Foreskin fibroblast (primary cell): ENCODE measurements at places on chromosomes 3 and 15.

DNA sequence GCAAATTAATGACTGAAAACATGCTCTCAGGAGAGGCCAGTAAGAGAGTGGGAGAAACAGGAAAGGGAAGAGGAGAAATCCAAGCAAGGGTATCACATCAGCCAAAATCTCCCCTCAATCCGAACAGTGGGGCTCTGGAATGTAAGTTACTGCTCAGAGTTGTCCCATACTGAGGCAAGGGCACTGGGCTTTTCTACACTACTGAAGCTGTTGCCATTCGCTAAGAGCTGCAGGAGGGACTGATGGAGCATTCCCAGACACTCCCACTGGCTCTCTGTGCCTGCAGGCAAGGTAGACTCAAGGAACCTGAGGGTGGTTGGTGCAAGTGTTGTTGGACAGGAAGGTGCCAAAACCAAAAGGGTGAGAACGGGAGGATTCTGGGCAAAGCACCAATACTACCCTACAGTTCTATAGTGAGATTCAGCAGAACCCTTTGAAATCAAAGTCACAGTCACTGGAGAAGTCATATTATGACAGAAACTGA, 46.1 kb downstream of the NEK10 start:
- no peak for DNase-seq

- no peak for DNase-seq
Observed at GRCh38 chr3:134229038-134229437, 21.6 kb downstream of the RYK start.

DNA sequence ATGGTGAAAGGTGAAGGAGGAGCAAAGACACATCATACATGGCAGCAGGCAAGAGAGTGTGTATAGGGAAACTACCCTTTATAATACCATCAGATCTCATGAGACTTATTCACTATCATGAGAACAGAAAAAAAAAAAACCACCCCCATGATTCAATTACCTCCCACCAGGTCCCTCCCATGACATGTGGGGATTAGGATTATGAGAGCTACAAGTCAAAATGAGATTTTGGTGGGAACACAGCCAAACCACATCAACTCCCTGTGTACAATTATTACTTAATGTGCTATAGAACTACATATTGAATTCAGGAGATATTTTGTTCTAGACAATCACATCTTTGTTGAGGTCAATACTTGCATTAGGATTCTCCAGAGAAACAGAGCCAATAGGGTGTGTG, 313.4 kb downstream of the CNTN6 start:
- DNase-seq: no peak

DNA sequence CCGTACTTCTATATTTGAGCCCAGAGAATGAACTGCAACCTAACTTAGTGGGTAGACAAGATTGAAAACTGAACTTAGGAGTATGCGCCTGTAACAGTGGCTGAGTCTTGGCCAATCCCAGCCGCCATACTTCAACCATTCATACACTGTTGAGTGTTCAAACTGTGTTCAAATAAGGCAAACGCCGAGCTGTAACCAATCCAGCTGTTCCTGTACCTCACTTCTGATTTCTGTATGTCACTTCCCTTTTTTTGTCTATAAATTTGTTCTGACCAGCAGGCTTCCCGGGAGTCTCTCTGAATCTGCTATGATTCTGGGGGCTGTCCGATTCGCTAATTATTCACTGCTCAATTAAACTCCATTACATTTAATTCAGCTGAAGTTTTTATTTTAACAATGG, 58.6 kb upstream of the TPM1 start:
- no peak for DNase-seq

- DNase-seq: no peak
Observed at GRCh38 chr3:156547637-156548036, 7.3 kb downstream of the SSR3 start.

GRCh38 chr3:78066287-78066686, 1026.4 kb downstream of the ROBO2 start:
- DNase-seq: no peak

DNA sequence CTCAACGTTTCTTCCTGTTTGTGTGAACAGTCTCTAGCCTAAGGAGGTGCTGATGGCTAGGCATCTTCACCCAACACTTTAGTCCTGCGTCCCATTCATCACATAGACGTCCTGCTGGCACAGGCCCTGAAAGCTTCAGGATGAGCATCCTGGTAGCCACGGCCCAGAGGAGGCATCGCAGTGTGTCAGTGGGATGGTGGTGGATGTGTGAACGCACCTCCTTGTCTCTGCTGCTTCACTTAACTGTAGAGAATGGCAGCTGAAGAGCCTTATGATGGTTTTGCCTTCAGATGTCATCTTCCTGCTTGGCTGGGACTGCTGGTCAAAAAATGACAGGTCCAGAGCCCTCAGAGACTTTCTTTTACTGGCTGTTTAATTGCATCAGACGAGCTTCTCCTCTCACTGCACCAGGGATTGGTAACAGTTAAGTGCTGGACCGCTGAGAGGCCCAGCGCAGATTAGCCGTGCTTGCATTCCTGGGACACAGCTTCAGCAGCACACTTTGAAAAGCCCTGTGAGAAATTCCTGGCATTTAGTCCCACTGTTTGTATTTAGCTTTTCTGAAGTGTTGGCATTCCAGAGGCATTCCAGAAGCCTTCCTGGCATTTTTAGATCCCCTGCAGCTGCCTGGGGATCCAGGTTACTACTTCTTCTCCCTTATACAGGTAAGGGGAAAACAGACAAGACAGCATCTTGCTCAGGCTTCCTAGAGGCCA, 132.4 kb upstream of the PLXNA1 start:
- peak; percentile 35 for DNase-seq

DNA sequence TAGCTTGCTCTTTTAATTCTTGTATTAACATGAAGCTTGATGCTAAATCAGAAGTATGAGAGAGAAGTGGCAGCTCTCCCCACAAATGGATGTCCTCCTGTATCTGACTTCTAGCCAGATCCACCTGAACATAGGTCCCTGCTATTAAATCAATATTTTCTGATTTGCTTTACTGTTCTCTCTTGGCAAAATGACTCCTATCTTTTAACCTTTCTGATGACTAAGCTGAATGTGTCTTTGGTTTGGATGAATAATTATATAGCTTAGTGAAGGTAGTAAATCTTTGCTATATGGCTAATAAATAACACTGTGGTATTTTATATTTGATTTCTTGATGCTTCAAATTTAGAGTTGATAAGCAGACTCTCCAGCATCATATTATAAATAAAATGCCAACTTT, 28.3 kb upstream of the ARL14 start:
- no peak for DNase-seq

GRCh38 chr15:59590027-59590426, 21.6 kb upstream of the GCNT3 start:
- DNase-seq: no peak

DNA sequence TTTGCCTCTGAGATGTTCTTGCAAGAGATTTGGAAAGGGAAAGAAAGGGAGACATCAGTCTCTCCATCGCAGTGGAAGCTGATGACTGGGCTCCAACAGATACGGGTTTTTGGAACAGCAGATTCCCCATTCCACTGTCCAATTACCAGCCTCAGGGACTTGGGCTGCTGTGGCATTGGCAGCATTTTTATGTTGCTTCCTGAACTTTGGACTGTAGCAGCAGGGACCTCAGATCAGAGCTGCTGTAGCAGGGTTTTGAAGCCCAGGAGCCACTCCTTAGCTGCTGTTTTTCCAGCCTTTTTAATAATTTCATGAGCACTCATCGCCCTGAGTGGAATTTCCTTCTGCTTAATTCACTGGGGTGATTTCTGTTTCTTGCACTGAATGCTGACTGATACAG, 135.7 kb upstream of the SLCO3A1 start:
- no peak for DNase-seq

GRCh38 chr3:183182073-183182472, 19.5 kb upstream of the LAMP3 start:
- DNase-seq: no peak

GRCh38 chr3:156093964-156094363, 26.4 kb upstream of the KCNAB1 start:
- DNase-seq: no peak

DNA sequence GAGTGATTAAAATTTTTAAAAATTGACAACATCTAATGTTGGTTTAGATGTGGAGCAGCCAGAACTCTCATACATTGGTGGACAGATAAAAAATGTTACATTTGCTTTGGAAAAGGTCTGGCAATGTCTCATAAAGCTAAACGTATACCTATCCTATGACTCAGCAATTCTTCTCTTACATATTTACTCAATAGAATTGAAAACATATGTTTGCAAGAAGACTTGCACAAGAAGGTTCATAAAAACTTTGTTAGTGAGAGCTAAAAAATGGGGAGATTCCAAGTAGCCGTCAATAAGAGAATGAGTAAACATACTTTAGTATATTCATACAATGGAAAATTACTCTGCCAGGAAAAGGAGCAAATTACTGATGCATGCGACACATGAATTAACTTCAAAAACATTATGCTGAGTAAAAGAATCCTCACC, 30.0 kb downstream of the MASP1 start:
- peak; percentile 84 for DNase-seq

DNA sequence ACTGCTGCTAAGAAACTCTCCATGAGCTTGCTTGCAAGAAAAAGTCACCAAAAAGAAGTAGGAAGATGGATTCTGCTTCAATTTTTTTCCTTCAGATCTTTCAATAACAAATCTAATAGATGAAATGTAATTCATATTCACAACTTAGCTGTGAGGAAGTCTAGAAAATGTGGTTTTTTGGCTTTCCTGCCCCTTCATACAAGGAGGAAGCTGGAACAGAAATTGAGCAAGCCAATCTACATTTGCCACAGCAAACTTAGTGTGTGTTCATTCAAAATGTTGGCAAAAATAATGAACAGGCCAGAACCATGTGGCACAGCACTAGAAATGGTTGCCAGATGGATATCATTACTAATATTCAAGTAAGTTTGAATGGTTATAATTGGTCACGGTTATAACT, 93.2 kb upstream of the NEDD4 start:
- peak; percentile 14 for DNase-seq

DNA sequence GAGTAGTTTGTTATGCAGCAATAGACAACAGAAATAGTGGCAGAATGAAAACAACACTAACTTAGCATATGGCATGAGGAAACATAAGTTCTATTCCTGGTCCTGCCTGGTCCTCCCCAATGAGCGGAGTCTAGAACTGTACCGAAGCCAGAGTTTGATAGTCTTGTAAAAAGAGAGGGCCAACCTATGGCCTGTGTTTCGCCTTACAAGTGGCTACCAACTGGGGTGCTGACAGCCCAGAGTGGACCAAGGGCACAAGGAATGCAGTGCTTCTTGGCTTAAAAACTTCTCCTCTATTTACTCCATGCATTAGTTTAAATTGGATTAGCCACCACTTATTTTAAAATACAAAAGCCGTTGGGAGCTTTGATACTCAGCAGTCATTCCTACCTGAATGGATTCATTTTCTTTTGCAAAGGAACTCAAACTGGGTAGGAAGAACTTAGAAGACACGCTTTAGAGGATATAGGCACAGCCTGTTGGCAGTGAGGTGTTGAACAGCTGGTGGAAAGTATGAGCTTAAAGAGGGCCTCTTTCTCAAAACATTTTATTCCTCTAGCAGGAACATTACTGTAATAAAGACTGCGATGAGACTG, 302.9 kb downstream of the PLCL2 start:
- no peak for DNase-seq

DNA sequence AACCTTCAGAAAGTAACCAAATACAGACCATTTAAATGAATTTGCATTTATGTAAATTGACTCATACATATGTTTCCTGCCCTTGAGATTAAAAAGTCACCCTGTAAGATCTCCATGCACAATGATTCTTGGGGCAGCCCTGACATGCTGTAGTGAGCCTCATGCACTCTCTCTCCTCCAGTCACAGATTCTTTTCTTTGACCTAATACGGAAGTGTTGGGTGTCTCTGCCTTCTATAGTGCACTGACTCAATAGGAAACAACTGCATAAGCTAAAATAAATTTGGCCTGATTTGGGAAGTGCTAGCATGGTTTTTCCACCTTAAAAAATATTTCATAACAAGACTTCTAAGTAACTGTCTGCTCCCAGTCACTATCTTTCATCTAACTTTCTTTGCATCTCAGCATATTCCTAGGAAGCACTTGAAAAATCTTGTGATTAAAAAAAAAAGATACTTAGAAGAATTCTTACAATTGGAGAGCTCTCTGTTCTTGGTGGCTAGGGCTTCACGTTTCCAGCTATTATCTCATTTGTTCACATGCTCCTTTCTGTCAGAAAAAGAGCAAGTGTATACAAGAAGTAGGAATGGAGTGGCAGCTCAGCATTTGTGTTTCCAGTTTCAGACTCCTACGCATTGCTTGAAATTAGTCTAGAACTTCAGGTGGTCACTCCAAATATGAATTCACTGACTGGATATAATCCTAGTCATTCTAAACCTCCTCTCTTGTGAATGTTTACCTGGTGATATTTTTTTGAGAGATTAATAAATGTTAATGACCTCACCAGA, 207.9 kb upstream of the COL8A1 start:
- no peak for DNase-seq

GRCh38 chr3:9149566-9149965, 99.9 kb downstream of the SRGAP3 start:
- no peak for DNase-seq

- no peak for DNase-seq
Observed at GRCh38 chr3:88061746-88062145, 2.7 kb downstream of the ZNF654 start.

- no peak for DNase-seq
Observed at GRCh38 chr3:160134454-160134853, 90.8 kb upstream of the C3orf80 start.

DNA sequence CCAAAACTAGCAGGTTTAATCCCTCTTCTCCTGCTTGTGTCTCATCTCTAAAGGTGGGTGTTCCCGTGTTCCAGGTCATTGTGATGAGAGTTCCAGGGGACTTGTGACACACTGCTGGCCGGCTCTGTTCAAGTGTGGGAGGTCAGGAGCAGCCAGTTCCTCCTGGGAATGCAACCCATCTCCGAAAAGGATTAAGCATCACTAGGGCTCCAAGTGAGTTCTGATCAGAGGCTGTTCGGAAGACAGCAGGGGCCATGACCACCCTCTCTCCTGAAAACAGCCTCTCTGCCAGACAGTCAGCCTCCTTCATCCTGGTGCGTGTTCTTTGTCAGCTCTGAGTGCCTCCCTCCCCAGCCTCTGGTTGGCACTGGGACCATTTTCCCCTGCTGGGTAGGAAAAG, at the start of gene TBC1D21:
TBC1D21 (plus strand) TSS at position 109 of the 400 bp plus-strand sequence; CDS start at position 255, 146 bp downstream.
- DNase-seq: no peak

DNA sequence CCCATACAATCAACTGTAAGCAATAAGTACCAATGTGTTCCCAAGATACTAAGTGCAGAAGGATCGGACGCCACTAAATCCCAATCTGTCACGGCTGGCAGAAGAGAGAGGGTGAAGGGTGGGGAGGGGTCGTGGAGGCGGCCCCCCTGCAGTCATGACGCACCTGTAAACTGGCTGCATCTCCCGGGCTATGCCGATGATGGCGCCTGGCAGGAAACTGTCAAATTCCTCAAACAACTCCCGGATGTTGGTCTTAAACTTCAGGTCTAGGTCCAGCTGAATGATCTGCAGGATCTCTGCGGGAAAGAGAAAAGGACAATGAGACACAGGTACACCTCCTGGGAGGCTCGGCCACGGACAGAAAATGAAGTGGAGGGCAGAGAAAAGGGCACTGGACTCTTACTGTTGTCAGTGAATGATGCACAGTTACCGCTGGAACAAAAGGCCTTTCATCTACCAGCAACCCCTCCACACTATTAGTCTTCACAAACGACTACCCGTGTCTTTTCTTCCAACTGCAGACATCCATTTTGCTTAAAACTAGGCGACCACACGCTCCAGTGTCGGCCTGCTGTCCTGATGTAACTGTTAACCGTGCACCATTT, 114.6 kb downstream of the XXYLT1 start:
- DNase-seq: no peak
